A172 (cell line): ENCODE measurements at places on chromosomes 1 and 21. TPM values are rescaled to one million over a fixed set of nuclear protein-coding genes. Genes with fewer than 3 reads are reported as not detected.

The PLEKHG5 gene
- 8.6 and 10.1 TPM in 2 replicates for total RNA-seq

The EDEM3 gene
- 41.6 and 50.0 TPM in 2 replicates for total RNA-seq

The OXCT2 gene
- total RNA-seq = not detected in 2 replicates

The SPATA21 gene
- total RNA-seq = not detected in 2 replicates

The GPBP1L1 gene
- total RNA-seq = 64.5 and 103 TPM in 2 replicates

The CHD5 gene
- 0.98 TPM in 2 replicates for total RNA-seq

- no peak for DNase-seq
Measured at GRCh38 chr1:236670060-236670459, 16.2 kb upstream of the ACTN2 start.

GRCh38 chr21:45818276-45818903 is 163.2 kb upstream of the COL6A1 start:
- peak; percentile 66 for DNase-seq

DNA sequence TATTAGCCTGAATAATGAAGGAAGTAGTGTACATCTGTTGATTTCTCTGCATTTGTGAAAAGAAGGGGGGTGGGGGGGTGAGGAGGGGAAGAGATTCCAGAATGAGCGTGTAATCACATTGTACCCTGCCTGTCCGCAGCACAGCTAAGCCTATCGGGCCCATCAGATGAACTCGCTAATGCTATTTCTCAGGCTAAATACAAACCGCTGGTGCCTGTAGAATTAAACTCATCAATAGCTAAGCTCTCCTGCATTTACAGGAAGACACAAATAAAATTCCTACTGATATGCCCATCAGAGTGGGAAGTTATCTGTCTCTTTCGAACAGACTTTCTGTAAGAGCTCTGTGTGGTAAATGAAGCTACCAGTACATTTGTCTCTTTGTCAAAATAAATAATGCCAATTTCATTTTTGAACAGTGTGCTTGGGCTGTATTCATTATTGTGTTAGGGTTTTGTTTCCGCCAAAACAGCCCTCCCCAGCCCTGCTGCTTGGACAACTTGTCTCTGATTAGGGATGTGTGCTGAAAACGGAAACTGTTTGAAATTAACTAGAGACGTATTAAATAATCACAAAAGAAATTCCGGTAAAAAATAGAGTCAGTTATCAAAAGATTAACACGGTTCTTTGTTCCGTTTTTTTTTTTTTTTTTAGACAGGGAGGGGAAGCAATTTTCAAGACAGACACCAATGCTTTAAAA is 305.4 kb downstream of the TTLL7 start:
- DNase-seq = no peak

DNA sequence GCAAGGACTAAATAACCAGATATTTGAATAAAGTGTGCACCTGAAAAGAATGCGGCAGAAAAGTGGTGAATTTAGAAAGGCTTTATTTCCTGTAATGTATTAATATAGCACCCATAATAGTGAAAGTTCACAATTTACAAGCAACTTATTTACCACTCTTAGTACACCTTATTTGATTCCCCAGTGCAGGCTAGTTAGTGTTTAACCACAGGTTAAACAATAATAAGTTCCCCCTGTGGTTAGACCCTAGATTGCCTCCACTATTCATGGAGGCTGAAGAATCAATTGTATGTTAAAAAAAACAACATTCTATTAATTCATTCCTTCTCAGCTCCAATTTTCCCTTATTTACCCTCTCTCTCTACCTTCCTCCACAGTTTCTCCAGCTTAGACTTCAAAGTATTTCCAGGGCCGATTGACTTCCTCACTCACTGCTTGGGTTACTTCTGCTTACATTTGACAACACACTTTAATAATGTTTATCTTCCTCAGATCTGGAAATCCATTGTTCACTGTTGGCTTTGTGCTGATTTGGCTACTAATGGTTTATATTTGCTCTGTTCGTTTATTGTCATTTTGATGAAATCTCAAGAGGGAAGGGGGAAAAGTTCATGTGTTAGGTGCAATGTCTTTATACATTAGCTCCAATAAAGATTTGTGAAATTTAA is 796.3 kb downstream of the BRINP3 start:
- no peak for DNase-seq

DNA sequence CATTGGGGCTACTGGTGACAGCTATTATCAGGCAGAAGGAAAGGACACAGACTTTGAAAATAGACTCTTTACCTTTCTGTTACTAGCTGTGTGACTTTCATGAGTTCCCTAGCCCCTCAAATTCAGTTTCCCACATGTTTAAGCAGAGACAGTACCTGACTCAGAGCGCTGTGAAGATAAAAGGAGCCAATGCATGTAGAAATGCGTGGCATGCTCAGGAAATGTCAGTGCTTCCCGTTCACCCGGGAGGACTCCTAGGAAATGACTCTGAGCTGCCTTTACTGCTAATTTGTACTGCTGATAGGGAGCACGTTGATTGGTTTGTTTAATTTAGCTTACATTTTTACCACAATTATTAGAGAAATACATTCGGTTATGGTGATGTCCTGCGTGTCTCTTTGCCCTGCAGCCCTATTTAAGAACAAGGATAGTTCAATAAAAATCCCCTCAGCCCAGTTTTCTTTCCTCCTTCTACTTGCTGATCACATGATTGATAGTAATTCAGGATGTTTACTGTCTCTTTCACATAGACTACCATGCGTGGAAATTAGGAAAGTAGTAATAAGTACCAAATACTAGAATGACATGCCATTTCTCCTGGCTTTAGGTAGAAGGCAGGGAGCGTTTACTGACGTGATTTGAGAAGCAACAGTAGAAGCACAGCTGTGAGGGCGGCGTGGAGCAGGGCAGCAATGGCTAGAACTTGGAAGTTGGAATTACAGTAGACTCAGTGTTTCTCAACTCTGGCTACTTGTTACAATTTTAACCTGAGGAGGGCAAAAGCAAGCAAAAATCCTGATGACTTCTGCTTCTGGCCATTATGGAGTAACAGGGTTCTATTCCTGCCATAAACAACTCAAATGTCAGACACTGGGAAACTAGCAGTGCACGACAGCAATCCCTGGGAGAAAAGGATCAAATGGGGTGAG is 15.9 kb downstream of the PDIK1L start:
- no peak for DNase-seq

DNA sequence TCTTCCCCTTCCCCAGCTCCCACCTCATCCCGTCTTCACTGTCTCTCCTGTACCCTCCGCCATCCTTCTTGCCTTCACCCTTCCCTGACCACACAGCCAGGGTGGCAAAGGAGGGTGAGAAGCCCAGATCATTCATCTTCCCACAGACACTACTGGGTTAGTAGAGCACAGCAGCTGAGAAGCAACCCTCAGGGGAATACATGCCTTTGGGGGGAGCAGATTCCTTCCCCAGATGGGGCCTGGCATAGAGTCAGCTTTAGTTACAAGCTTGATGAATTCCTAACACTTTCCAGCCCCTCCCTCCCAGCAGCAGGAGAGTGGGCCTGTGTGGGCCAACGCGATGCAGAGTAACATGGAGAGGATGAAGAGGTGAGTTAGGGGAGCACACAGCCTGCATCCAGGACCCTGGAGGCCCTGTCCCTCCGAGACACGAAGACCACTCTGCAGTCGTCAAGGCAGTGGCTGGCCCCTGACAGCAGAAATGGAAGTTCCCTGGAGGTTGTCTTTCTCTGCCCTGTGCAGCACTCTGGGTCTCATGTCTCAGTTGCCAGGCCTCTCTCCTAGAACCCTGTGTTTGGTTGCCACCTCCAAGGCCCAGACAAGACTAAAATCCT is 8.8 kb upstream of the BTG2 start:
- DNase-seq = no peak

GRCh38 chr1:169680377-169681019 is 30.9 kb downstream of the SELL start:
- DNase-seq = no peak

DNA sequence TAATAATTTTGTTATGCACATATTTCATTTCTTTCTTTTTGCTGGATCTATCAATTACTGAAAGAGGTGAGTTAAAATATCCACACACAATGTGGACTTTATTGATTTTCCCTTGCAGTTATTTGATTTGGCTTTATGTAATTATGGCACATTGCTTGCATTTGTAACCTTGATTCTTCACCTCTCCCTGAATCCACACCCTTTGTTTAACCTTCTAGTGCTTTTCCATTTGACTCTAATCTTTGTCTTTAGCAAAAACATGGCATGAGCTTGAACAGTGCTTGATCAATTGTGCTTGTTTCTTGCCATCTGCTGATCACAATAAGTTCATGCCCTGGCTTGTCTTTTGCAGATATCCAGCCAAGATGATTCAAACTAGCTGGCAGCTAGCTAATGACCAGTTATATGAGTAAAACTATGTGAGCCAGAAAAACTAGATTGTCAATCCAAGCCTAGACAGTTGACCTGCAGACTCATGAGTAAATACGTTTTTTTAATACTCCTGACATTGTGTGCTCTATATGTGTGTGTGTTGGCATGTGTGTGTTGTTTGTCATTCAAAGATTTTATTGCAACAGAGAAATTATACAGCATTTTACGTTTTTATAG is 899.2 kb downstream of the NCAM2 start:
- no peak for DNase-seq

GRCh38 chr1:171664976-171665375 is 12.5 kb upstream of the MYOC start:
- DNase-seq = no peak

DNA sequence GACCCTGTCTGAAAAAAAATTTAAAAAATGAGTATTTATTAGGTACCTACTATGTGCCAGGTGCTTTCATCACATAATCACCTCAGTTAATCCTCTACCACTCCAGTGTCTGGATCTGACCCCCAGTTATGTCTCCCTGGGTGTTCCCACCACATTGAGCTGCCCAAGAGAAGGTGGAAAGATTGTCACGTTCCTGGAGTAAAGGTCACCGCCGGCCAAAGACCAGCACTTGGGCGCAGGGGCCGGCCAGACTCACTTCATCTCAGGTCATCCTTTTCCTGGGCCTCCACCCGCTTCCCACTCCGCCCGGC is 714 bp downstream of the PYCR2 start:
- no peak for DNase-seq

DNA sequence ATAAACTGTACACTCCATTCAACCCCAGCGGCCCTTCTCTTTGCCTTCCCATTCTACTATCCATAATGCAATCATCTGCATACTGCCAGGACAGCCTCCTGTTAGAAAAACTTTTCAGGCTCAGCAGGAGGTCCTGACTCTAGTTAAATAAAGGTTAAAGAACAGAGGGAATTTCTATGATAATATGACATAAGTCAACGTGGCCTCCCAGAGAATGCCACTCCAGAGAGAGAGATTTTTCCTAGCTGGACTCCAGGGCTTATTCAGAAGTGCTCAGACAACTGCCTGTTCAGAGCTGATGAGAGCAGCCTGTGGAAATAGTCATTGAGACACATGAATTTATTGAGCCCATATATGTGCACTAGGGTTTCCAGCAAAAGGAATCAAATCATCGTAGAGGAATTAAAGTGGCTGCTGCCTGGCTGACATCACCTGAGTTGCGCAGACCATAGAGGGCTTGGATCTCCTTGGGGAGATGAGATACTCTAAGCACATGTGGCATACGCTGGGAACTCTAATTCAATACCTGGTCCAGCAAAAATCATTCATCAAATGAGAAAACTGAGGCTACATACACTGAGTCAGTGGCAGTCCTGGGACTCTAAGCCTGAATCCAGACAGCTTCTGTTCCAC is 736.2 kb downstream of the PTPRU start:
- no peak for DNase-seq

DNA sequence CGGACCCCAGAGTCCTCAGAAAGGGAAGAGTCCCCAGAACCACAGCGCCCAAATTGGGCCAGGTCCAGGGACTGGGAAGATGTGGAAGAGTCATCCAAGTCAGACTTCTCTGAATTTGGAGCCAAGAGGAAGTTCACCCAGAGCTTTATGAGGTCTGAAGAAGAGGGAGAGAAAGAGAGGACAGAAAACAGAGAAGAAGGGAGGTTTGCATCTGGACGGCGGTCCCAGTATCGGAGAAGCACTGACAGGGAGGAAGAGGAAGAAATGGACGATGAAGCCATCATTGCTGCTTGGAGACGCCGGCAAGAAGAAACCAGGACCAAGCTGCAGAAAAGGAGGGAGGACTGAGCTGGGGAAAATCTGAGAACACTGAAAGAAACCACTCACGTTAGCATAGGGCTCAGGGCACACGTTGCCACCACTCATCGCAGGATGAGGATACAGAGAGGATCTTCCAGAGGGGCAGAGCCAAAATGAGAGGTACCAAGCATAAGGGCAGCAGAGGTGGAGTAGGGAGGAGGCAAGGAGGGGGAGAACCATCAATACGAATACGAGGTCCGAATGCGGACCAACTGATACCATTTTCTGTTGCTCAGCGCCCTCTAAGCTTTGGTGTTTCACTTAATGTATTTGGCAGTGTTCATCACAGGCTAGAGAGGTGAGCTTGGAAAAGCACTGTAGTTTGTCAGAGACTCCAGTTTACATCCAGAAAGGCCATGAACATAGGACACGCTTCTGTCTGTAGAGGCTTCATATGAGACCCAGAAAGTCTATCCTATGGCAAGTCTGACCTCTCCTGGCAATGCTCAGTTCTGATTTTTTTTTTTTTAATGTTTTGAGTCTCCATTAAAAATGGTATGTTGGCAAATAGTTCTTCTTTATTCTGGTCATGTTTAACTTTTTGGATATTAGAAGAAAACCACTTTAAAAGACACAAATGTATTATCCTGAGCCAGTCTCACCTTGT is 34.7 kb downstream of the STYXL2 start:
- no peak for DNase-seq

- no peak for DNase-seq
Measured at GRCh38 chr1:147717051-147717705, 43.2 kb downstream of the GJA5 start.

GRCh38 chr1:65407877-65408276 is 12.6 kb upstream of the LEPR start:
- no peak for DNase-seq
